ENCODE measurements at places on chromosomes 5 and 9.

- peak; percentile 18 for DNase-seq
Measured at GRCh38 chr5:135191084-135191826, 157.2 kb upstream of the PITX1 start.

- no peak for DNase-seq
Measured at GRCh38 chr9:138066049-138066448, 188.5 kb downstream of the CACNA1B start.

GRCh38 chr5:4212981-4213819 lies 617.6 kb downstream of the IRX1 start:
- DNase-seq = no peak

DNA sequence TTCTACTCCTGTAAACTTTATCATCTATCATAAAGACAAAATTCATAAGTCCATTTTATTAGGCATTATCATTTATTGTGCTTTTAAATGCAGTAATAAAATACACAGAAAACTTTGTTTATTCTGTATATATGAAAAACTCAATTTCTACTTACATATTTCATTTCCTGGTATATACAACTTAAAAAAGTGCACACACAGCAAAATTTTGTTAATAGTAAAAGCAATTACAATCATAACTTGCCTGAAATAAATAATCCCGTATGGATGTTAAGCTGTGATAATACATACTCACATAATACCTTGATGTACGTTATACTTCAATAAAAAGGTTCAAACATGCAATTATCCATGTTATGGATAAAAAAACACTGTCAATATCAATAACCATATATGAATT lies 19.2 kb downstream of the ELL2 start:
- no peak for DNase-seq

- no peak for DNase-seq
Measured at GRCh38 chr9:133427658-133428348, 5.6 kb downstream of the ADAMTS13 start.

DNA sequence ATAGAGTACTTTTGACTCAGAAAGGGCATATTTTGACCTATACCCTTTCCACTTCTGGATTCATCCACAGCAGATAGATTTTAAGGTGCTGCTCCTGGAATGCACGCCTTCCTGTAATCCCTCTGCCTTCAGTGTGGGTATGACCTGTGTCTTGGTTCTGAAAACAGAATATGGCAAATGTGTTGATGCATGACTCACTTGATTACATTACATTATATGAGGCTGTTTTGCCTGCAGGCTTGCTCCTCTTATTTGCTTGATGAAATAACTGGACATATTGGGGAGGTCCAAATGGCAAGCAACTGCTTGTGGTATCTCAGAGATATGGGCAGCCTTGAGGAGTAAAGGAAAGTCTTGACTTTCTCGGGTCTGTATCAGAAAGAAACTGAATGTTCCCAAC lies 468.6 kb downstream of the CDH18 start:
- DNase-seq = no peak

GRCh38 chr5:152838241-152838786 lies 433.2 kb upstream of the NMUR2 start:
- DNase-seq = no peak

- no peak for DNase-seq
Measured at GRCh38 chr9:17723656-17724055, 144.8 kb downstream of the SH3GL2 start.

GRCh38 chr9:121711797-121712196 lies 60.4 kb downstream of the DAB2IP start:
- DNase-seq = no peak

- DNase-seq = no peak
Measured at GRCh38 chr9:100474082-100474923, 1.4 kb downstream of the TMEFF1 start.

DNA sequence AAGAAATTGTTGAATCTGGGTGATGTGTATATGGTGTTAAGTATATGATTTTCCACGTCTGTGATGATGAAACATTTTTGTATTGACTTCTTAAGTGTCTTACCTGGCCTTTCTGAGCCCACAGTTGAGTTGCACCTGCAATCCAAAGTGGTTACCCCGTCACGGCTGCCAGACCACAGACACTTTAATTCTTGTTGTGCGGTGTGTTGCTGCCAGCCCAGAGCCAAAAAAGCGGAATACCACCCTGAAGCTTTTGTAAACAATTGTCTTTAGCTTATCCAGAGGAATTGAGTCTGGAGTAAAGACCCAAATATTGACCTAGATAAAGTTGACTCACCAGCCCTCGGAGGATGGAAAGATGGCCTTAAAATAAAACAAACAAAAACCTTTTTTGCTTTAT lies 35.1 kb downstream of the MTAP start:
- no peak for DNase-seq

DNA sequence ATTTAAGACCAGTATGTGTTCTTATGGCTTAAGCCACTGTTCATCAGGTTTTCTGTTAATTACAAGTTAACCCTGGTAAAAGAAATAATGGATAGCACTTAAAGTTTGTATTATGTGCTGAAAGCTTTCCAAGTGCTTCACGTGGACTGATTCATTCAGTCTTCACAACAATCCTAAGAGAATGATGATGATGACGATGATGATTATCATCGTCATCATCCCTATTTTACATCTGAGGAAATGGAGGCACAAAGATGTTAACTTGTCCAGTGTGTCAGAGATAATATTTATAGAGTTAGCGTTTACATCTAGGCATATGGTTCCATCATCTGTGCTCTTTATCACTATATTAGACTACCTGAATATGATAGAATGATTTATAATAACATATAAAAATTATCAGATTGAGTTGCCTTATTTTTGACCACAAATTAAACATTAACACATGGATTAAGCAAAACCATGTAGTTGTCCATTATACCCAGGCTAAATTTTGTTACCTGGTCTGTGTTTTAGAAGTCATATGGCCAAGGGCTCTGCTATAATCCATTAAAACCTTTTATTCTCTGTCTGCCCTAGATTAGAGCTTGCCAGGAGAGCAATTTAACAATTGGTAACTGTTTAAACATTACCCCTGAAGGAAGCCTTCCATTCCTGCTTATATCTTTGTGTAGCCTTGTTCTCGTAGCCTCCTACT lies 102.3 kb upstream of the MAP3K1 start:
- no peak for DNase-seq

DNA sequence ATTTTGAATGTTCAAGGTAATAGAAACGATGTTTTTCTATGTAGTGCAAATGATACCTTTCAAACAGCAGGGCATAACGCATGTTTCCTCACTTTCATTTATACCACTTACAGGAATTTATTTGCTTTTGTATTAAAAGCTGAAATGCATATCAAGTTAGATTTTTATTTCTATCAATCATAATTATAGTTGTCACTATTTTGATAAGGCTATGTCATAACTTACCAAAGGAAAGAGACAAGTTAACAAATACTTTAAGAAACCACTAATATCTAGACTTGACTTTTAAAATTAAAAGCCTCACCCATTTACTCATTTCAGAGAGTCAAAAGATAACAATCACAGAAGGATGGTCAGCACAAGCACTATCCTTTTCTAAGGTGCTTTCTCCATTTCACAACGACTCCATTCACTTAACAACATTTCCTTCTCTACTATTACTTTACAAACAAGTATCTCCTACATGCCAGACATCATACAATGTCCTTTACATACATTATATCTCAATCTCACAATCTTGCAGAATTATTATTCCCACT lies 12.6 kb downstream of the ERP44 start:
- no peak for DNase-seq

DNA sequence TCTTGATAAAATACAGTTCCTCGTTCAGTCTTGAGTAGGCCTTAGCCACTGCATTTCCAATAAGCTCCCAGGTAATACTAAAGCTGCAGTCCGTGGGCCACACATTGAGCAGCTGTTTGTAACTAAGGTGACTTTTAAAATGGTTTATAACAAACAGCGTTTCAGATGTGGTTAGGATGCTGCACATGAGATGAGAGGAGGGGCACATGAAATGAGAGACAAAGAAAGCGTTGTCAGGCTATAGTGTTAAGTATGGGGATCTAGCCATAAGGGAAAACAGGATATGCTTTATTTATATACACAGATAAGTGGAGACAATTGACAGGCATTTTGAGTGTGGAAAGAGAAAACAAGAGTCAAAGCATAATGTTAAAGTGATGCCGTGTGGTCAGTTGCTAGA lies 89.9 kb downstream of the PAM start:
- no peak for DNase-seq

GRCh38 chr9:16595227-16595626 lies 275.2 kb downstream of the BNC2 start:
- DNase-seq = no peak

DNA sequence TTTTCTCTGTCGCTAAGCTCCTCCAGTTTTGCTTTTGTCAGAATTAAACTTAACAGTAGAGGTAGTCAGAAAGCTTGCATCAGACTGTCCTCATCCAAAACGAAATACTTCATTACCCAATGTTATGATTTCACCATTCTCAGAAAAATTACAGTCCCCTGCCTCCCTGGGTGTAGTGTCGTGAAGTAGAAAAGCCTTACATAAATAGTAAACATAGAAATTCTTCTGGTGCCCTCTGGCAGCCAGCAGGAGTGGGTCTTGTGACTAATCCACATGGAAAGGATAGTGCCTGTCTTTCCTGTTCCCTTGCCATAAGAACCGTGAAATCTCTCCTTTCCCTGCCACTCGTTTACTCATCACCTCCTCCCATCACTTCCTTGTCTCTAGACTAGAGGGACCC lies 230.6 kb downstream of the GNA14 start:
- DNase-seq = no peak

DNA sequence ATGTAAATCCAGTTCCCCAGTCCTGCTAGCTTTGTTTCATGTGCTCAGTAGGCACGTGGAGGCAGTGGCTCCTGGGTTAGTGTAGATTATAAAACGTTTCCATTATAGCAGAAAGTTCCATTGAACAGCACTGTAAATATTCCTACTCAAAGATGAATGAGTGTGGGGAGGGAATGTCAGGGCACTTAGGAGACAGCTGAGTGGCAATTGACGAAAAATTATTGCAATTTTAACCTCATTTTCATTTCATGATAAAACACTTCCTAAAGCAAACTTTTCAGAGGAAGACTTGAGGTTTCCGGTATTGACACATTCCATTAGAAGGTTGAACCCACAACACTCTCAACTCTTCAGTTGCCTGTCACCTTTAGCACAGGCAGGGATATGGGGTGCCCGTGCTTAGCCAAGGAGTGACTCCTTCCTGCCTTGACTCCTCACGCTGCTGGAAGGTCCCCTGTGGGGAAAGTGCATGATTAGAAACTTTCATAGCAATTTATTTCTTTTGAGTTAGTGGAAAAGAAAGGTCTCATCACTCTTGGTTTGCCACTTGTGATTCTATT lies 41.2 kb downstream of the SLC46A2 start:
- no peak for DNase-seq

GRCh38 chr5:146825033-146825432 lies 53.5 kb downstream of the PPP2R2B start:
- no peak for DNase-seq

Data from stimulated activated CD4-positive, alpha-beta T cell treated with anti-CD3 and anti-CD28 coated beads, Interleukin-15, amount 100 ng/mL, for 1 hour (primary cell).